ENCODE measurements at places on chromosomes 1 and 21. TPM values are rescaled to one million over a fixed set of nuclear protein-coding genes. Genes with fewer than 3 reads are reported as not detected.

Gene TNFRSF18
- 0.77 TPM for total RNA-seq

Gene KPRP
- not detected for total RNA-seq

GRCh38 chr1:185990565-185990964, 256.4 kb downstream of the HMCN1 start:
- no peak overlapping the region for H3K27ac ChIP-seq
- no peaks in the 10 kb centered on the region for H3K36me3 ChIP-seq
- H3K4me1 ChIP-seq, result no peaks in the 10 kb centered on the region
- no peak for DNase-seq

- no peaks in the 10 kb centered on the region for H3K36me3 ChIP-seq
- no peak overlapping the region for H3K4me3 ChIP-seq
- no peak for DNase-seq
- H3K27me3 ChIP-seq, result no peaks in the 10 kb centered on the region
- no peak overlapping the region for H3K27ac ChIP-seq
Measured at GRCh38 chr1:163523375-163524029, 201.7 kb downstream of the NUF2 start.

DNA sequence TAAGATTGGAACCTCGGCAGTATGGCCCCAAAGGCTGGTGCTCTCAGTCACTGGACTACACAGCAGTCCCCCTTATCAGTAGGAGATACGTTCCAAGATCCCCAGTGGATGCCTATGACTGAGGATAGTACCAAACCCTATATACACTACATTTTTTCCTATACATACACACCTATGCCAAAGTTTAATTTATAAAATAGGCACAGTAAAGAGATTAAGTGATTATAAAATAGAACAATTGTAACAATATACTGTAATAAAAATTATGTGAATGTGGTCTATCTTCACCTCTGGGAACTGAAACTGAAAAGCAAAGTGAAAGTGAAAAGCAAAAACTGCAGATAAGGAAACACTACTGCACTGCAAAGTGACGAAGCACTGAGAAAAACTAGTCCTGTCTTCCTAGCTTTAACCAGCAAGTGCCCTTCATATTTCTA, 96.8 kb downstream of the INTS7 start:
- H3K36me3 ChIP-seq, result no peaks in the 10 kb centered on the region
- DNase-seq, result no peak
- no peaks in the 10 kb centered on the region for H3K4me1 ChIP-seq

All from fibroblast of lung (primary cell).